ENCODE measurements at places on chromosomes 3 and 15. TPM values are rescaled to one million over a fixed set of nuclear protein-coding genes. Genes with fewer than 3 reads are reported as not detected.

GRCh38 chr3:95514260-95514659 is 1300.1 kb upstream of the EPHA6 start:
- DNase-seq = no peak

CPN2 gene
- total RNA-seq = not detected

DNA sequence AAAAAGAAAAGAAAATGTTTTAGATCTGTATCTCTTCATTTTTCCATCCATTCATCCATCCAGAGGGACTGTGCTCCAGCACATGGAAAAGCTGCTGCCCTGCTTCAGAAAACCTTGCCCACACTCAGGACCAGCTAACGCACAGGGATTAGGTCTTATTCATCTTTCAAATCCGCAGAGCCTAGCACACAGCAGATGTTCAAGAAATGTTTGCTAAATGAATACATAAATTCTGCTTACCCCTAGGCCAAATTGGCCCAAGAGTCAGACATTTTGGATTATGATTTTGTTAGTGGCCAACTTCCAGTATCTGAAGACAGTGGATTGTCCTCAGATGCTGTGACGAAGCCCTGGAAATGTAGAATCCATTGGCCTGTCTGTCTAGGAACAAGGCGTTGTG is 71.4 kb downstream of the GHSR start:
- DNase-seq = no peak

RFTN1 gene
- total RNA-seq = 34.7 TPM

Measured in epithelial cell of proximal tubule (primary cell).